ENCODE measurements at places on chromosomes 12 and 14. TPM values are rescaled to one million over a fixed set of nuclear protein-coding genes. Genes with fewer than 3 reads are reported as not detected.
A peak's percentile ranks its signal among the peaks of the same experiment; 100 is the strongest.

- peak; percentile 58 for DNase-seq
Measured at GRCh38 chr12:71691504-71692129, 5.7 kb downstream of the TMEM19 start.

DNA sequence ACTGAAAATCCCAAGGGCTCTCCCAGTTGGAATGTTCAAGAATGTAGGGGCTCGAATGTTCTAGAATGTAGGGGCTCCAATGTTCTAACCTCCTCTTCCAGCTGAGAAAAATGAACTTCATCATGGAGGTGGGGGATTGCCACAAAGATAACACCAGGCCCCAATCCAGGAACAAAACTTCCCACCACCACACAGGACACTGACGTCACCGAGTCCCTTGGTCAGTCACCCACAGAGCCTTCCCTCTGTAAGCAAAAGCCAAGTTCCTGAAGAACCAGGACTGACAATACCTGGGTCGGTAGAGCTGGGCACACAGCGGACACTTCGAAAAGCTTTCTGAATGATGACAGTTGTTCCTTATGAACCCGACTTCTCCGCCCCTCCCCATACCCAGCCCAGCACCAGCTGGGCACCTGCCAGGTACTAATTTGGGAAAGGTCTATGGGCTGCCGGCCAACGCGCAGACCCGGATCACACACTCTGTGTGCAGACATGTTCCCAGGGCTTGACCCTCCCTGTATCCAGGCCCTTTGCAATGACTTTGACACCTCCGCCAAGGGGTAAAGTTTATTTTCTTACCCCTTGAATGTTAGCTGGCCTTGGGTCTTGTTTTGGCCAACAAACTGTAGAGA is 18.9 kb downstream of the ITPK1 start:
- DNase-seq: no peak

DNA sequence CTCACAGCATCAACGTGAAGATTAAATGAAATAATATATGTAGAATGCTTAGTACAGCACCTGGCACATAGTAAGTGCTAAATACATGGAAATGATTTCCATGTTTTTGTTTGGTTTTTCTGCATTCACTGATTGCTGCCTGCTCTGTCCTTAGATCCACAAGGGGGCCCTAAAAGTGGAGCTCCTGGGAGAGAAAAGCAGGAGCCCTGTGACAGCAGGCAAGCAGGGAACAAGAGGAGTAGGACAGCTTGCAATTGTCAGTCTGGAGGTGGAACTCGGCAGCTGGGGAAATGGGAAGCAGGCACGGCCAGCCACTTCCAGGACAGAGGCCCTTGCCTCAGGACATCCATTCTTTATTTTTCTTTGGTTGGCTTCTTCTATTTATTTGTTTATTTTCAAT is 292.9 kb downstream of the BMP4 start:
- peak; percentile 50 for DNase-seq

GRCh38 chr14:53368711-53369201 is 215.6 kb upstream of the DDHD1 start:
- DNase-seq: no peak

- no peak for DNase-seq
Measured at GRCh38 chr12:77940011-77940423, 109.3 kb downstream of the NAV3 start.

GRCh38 chr12:14272956-14273912 is 92.2 kb upstream of the ATF7IP start:
- no peak for DNase-seq

GRCh38 chr14:69693145-69693544 is 73.8 kb upstream of the SRSF5 start:
- no peak for DNase-seq

GLT8D2 gene
- 5.2 TPM for polyA plus RNA-seq
